Urinary bladder (tissue), 4 donors: ENCODE measurements at places on chromosomes 11 and 22. TPM values are rescaled to one million over a fixed set of nuclear protein-coding genes. Genes with fewer than 3 reads are reported as not detected.

The PDGFB gene
- total RNA-seq, result 5.8 TPM

The NCAPH2 gene
- total RNA-seq, result 27.5 TPM

The HBE1 gene
- total RNA-seq, result 3.0 TPM

The FADS2 gene
- total RNA-seq, result 75.1 TPM

The SCGB1A1 gene
- 9.5 TPM for total RNA-seq

The HMOX1 gene
- 9.7 TPM for total RNA-seq

DNA sequence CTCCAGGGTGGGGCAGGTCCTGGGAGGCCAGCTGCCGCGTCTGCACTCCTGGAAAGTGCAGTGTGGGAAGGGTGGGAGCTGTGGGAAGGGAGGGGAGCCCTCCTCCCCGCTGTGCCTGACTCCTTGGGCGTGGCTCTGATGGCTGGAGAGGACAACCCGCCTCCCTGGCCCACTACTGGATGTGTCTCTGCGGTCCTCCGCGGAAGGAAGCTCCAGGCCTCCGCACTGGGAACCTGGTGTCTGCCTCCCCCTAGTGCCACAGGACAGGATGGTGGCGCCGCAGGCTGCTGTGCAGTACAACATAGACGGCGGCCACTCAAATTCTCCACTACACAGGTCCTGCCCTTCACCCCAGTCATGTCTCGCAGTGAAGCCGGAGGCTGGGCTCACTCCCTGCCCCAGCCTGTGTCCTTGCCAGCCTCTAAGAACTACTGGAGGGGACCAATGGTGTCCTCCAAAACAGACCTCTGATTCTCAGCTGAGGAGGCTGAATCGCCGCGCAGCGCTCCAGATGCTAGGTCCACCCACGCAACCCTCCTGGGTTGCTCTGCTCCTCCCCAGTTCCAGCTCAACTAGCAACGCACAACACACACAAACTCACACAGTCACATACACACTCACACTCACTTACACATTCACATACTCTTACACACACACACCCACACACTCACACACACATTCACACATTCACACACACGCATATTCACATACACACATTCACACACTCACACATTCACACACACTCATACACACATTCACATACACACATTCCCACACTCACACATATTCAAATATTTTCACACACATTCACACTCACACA, 12.4 kb upstream of the DSCAML1 start:
- no peak for DNase-seq

The LINC01488 gene
- total RNA-seq, result not detected

GRCh38 chr11:120272303-120272702, 32.4 kb downstream of the POU2F3 start:
- no peak for DNase-seq

The GRAP2 gene
- total RNA-seq, result 3.2 TPM

DNA sequence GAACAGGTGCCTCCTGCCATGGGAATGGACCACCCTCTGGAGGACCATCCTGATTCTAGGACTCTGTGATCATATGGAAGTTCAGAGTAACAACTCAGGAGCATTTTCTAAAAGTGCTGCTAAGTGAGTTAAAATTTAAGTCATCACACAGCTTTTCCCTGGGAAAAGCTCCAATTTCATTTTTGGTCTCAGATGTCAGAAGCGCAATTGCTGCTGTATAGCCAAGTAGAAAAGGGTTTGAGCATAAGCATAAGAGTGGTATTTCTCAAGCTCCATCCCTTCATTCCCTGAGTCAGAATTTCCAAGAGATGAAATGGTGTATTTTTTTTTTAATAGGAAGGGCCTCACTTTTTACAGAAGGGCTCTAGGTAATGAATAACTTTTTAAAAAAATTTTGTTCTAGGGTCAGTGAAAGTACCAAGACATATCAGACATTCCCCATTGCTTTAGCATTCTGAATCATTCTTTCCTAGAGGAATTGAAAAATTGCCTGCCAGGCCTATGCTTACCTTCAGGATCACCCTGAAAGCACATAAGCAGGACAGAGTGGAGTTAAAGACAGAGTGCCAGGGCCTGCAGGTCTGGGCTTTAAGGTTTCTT, 564.5 kb upstream of the ISX start:
- DNase-seq, result no peak

GRCh38 chr11:534396-535209, 773 bp downstream of the HRAS start:
- no peak for DNase-seq

DNA sequence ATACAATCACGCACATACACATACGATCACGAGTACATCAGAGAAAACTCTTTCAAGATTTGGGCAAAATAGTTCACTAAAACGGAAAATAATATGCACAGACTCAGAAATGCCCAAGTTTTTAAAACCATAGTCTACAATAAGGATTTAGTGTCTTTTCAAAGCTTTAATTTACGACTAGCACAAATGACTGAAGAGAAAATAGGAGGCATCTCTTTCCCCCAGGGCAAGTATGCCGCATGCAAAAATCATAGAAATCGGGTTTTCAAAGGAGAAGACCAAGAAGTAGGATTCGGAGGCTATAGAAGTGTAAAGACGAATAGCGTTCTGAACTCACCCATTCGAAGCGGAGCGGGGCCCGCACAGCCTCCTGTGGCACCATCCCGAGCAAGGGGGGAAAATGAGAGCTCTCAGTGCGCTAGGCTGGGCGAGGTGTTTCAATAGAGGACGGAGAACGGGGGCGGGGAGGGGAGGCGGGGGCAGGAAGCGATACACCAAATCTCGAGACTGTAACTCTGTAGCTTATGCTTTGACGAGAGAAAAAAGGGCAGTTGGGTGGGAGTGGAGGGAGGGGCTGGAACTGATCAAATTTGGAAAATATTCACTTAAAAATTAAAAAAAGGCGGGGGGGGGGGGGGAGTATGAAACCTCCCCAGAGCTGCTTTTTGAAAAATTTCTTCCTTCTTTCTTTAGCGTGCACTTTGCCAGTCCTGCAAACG, 15.8 kb downstream of the BLID start:
- DNase-seq, result peak; percentile 79

DNA sequence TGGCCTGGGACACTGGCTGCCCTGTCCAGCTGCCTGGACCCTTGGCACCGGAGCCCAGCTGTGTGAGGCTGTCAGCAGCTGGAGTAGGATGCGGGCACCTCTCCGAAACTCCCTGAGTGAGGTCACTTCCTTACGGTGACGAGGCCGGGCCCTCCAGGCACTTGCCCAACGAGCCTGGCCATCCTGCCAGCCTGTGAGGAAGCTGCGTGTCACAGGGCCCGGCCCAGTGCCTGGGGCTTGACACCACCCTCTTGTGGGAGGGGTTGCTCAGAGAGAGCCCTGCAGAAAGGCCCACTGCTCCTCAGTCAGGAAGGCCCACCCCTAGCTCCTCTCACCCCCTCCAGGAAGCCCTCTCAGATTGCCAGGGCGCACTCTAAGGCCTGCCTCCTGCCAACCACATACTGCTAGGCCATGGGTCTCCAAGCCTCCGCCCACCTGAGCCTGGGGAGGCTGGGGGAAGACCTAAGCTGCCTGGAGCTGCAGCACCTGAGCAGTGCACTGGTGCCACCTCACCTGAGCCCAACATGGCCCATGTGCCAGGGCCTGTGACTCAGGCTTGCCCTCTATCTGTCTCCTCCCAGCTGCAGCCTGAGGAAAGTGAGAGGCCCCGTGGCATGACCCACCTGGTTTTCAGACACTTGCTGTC, 4.3 kb upstream of the PHLDA2 start:
- no peak for DNase-seq

The TPCN2 gene
- total RNA-seq, result 14.0 TPM

- DNase-seq, result no peak
These were observed 12.6 kb upstream of the IL18BP start for GRCh38 chr11:71986131-71986530.

- DNase-seq, result no peak
These were observed 643.6 kb downstream of the ETS1 start for GRCh38 chr11:127943763-127944162.

DNA sequence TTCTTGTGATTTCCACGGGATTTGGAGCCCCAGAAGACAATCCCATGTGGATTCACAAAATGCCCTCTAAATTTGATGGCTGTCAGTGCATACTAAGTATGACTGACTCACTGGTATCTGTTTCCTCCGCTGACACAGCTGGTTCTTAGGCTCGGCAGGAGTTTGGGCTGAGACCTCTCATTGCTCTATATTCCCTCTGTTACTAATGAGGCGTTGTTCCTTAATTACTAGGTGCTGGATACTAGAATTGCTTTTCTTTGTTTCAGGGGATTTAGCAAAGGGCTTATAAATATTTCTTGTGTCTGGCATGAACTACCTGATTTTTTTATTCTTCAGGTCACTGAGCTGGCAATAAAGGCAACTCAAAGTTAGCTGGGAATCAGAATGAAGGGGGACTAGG, 53.2 kb upstream of the EHF start:
- DNase-seq, result no peak

The CABP4 gene
- total RNA-seq, result 0.26 TPM

GRCh38 chr11:19080579-19080993, 20.1 kb upstream of the MRGPRX2 start:
- DNase-seq, result no peak

The SHANK2 gene
- 6.2 TPM for total RNA-seq

GRCh38 chr22:49549256-49550140, 278.2 kb downstream of the BRD1 start:
- no peak for DNase-seq

GRCh38 chr11:72758304-72758689, 6.1 kb upstream of the ARAP1 start:
- DNase-seq, result no peak

- DNase-seq, result no peak
These were observed 1.6 kb downstream of the MMP27 start for GRCh38 chr11:102703826-102704493.

The FAM227A gene
- total RNA-seq, result 4.9 TPM

GRCh38 chr11:73242251-73243092, 24.4 kb downstream of the P2RY2 start:
- DNase-seq, result peak; percentile 42

The TEX54 gene
- total RNA-seq, result not detected

DNA sequence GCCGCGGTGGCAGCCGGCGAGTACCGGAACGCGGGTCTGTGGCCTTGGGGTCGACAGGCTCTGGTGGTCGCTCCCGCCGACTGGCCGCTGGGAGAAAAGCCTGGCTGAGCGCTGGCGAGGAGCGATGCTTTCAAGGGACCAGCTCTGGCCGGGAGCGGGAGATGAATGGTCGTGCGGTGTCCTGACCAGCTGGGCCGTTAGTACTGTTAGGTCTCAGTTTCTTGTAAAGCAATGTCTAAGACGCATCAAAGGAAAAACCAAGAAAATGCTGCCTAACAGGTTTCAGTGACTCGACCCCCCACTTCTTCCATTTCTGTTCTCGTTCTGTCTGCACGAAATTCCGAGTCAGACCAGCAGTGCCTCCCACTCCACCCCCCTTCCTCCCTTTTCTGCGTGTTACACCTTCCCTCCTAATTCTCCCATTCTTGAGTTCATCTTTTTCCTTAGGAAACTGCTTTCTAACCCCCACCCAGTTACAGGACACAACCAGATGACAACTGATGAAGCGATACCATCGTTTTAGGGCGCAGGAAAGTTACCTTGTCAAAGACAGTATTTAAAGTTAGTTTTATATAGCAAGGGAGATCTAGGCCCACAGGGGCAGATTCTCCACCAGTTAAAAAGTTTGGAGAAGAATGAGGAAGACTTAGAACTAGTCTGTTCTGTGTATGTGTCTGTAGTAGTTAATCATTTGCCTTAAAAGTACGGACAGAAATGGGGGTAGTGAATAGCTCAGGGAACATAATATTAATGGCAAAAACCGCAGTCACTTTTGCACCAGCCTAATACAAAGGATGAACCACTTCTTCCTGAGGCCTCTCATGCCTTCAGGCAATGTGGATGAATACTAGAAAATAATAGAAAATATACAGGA, 1.0 kb downstream of the CUL5 start:
- DNase-seq, result peak; percentile 13

The SYT13 gene
- total RNA-seq, result 0.37 TPM

GRCh38 chr11:65448074-65448417, 25.4 kb downstream of the NEAT1 start:
- DNase-seq, result no peak
